ENCODE measurements at places on chromosomes 11 and 22. TPM values are rescaled to one million over a fixed set of nuclear protein-coding genes. Genes with fewer than 3 reads are reported as not detected.

DNA sequence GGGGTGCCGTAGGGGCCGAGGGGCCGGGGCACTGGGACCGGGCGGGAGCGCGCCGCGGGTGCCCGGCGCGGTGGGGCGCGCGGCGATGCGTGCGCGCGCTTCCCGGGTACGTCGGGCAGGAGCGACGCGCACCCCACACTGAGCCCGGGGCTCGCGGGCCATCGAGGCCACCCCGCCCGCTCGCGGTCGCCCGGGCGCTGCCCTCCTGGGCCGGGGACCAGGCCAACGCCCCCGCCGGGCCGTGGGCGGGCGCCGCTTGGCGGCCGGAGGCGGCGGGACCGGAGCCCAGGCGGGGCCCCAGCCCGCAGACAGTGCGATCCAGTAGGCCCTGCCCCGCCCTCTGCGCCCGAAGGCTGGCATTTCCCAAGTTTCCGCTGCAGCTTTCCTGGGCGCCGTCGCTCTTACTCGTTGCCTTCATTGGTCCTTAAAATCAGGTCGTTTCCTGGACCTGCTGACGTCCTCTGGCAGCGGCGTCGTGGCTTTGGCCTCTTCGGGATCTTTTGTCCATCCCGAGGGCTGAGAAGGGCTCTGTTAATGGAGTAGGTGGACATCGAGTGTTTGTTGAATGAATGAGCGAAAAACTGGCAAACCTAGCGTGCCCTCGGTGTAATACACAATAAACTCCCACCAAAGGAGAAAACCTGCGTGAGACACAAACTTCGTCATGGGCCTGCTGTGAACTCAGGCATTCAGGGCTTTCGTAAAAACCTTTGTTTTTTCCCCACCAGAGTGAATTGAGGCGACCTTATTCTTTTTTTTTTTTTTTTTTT lies 638 bp downstream of the PARVA start:
- H3K4me3 ChIP-seq: peak overlapping the region; percentile 69
- peaks cover 13% of the 10 kb centered on the region for H3K4me1 ChIP-seq
- DNase-seq: peak; percentile 77
- no peaks in the 10 kb centered on the region for H3K27me3 ChIP-seq
- peak overlapping the region; percentile 96 for H3K27ac ChIP-seq
- H3K36me3 ChIP-seq: no peaks in the 10 kb centered on the region

GRCh38 chr11:69643646-69644045 lies 2.7 kb downstream of the CCND1 start:
- H3K4me1 ChIP-seq: peaks cover 5% of the 10 kb centered on the region
- H3K27me3 ChIP-seq: no peaks in the 10 kb centered on the region
- H3K27ac ChIP-seq: no peak overlapping the region
- no peaks in the 10 kb centered on the region for H3K36me3 ChIP-seq
- DNase-seq: no peak

GRCh38 chr22:47315862-47316419 lies 553.5 kb downstream of the TBC1D22A start:
- no peak overlapping the region for H3K27ac ChIP-seq
- H3K36me3 ChIP-seq: no peaks in the 10 kb centered on the region
- no peaks in the 10 kb centered on the region for H3K27me3 ChIP-seq
- no peaks in the 10 kb centered on the region for H3K4me1 ChIP-seq
- DNase-seq: no peak

- no peaks in the 10 kb centered on the region for H3K36me3 ChIP-seq
- no peak overlapping the region for H3K4me3 ChIP-seq
- no peak for DNase-seq
Observed at GRCh38 chr11:109237636-109238035, 184.4 kb upstream of the C11orf87 start.

- no peak overlapping the region for H3K27ac ChIP-seq
- no peaks in the 10 kb centered on the region for H3K36me3 ChIP-seq
- DNase-seq: peak; percentile 38
- no peak overlapping the region for H3K4me3 ChIP-seq
Observed at GRCh38 chr11:77322506-77322905, 21.0 kb upstream of the GDPD4 start.

DNA sequence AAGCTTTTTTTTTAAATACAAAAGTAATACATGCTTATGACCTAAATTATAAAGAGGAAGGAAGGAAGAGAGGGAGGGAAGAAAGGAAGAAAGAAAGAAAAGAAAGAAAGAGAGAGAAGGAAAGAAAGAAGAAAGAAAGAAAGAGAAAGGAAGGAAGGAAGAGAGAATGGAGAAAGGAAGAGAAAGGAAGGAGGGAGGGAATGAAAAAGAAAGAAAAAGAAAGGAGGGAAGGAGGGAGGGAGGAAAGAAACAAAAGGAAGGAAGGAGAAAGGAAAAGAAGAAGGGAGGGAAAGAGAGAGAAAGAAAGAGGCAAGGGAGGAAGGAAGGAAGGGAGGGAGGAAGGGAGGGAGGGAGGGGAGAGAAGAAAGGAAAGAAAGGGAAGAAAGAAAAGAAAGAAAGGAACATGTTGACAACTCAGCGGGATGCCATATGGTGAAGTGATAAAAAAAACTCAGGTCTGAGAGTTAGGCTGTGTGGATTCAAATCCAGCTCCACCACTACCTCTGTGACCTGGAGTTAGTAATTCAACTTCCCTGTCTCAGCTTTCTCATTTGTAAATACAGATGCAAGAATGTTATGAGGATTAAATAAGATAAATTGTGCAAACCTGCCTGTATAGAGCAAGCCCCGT lies 9.6 kb upstream of the EED start:
- H3K4me1 ChIP-seq: no peaks in the 10 kb centered on the region
- H3K4me3 ChIP-seq: no peak overlapping the region
- no peak for DNase-seq
- no peaks in the 10 kb centered on the region for H3K36me3 ChIP-seq
- no peaks in the 10 kb centered on the region for H3K27me3 ChIP-seq
- H3K27ac ChIP-seq: no peak overlapping the region

The SHANK2 gene
- total RNA-seq: not detected

The LGALS12 gene
- 4.5 TPM for total RNA-seq

The ADAMTS15 gene
- total RNA-seq: 3.4 TPM

The CABP4 gene
- total RNA-seq: 1.6 TPM
